ENCODE measurements at places on chromosomes 11 and 22. TPM values are rescaled to one million over a fixed set of nuclear protein-coding genes. Genes with fewer than 3 reads are reported as not detected.

The NUDT8 gene
- 14.0 TPM for total RNA-seq

DNA sequence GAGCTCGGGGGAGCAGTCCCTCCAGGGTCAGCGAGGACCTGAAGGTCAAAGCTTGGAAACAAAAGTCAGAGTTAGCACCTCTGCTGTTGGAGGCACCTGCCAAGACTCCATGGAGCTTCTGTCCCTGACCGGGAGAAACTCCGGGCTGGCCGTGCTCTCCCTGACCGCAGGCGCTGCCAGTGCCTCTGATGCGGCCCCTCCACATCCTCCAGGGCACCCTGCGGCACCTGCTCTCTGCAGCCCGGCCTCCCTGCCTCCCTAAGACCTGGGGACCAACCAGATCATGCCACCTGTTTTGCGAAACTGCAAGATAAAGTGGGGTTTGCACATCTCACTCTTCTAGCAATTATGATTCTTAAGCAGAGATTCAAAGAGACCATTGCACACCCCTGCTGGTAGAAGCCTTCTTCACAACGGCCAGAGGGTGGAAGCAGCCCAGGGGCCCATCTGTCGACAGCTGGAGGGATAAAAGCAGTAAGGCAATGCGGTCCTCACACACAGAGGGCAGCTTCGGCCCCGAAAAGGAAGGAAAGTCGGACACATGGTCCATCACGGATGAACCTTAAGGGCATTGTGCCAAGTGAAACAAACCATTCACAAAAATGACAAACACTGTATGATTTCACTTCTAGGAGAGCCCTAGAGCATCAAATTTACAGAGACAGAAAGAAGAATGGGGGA, 477.1 kb downstream of the BRD1 start:
- no peaks in the 10 kb centered on the region for H3K4me1 ChIP-seq
- no peak for DNase-seq
- no peaks in the 10 kb centered on the region for H3K36me3 ChIP-seq
- no peak overlapping the region for H3K4me3 ChIP-seq
- no peak overlapping the region for H3K27ac ChIP-seq

GRCh38 chr11:11937433-11937832, 71.0 kb downstream of the DKK3 start:
- no peak overlapping the region for H3K27ac ChIP-seq
- H3K4me1 ChIP-seq, result peaks cover 8% of the 10 kb centered on the region
- no peak overlapping the region for H3K4me3 ChIP-seq
- H3K27me3 ChIP-seq, result no peaks in the 10 kb centered on the region
- peaks cover 77% of the 10 kb centered on the region for H3K36me3 ChIP-seq

The ZNF70 gene
- total RNA-seq, result 1.8 TPM

The CTSW gene
- 1.9 TPM for total RNA-seq

The DHCR7 gene
- 15.4 TPM for total RNA-seq

The PTGDR2 gene
- 1.1 TPM for total RNA-seq

The CBX7 gene
- 5.5 TPM for total RNA-seq

GRCh38 chr22:25896098-25896497, 154.1 kb downstream of the MYO18B start:
- DNase-seq, result no peak
- no peak overlapping the region for H3K4me3 ChIP-seq
- no peaks in the 10 kb centered on the region for H3K4me1 ChIP-seq
- H3K27ac ChIP-seq, result no peak overlapping the region
- H3K36me3 ChIP-seq, result no peaks in the 10 kb centered on the region
- H3K27me3 ChIP-seq, result peaks cover 6% of the 10 kb centered on the region

The TRPC6 gene
- 0.34 TPM for total RNA-seq

DNA sequence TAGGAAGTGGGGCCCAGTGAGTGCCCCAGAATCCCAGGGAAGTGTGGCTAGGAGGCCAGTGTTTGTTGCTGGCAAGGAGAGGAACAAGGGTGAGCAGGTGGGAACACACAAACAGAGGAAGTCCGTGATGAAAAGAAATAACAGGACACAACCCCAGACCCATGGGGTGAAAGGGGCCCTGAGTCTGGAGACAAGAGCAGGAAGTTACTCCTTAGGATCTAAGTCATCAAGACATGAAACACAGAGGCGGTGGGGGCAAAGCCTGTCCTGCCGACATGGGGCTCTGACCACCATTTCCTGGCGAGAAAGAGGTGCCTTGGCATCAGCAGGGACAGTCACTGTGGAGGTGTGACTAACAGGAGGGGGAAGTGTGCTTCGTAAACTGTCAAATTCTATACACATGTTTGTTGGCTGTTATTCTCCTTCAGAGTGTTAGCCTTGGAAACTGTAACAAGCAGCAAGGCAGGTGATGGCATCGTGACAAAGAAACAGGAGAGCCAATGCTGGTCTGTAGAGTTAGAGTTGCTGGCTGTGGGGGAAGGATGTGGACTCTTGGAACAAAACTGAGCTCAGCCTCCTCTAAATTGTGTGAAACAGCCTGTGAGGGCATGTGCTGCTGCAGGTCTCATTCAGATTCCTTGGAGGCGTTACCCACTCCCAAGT, 21.7 kb downstream of the CHST1 start:
- H3K27me3 ChIP-seq, result peaks cover 44% of the 10 kb centered on the region
- H3K4me1 ChIP-seq, result no peaks in the 10 kb centered on the region
- no peak overlapping the region for H3K27ac ChIP-seq
- H3K36me3 ChIP-seq, result no peaks in the 10 kb centered on the region
- H3K4me3 ChIP-seq, result no peak overlapping the region
